ENCODE measurements at places on chromosomes 7 and 10.

GRCh38 chr10:122208571-122209430, 62.3 kb upstream of the BTBD16 start:
- no peak for DNase-seq

GRCh38 chr7:107564553-107565298, 955 bp downstream of the DUS4L start:
- DNase-seq, result no peak

DNA sequence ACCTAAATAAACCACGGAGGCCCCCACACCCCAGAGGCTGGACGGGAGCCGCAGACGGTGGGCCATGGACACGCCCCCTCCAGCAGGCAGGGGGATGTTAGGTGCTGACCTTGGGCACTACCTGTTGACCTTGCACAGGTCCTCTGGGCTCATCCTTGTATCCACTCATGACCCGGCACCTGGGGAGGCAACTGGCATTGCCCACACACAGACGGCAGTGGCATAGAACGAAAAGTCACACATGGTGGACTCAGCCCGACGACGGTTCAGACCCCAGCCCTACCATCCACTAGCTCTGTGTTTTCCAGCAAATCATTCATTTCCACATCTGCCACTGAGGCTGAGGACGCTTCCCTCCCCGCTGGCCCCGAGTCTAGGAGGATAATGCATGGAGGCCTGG, 247.7 kb upstream of the PPP2R2D start:
- no peak for DNase-seq

GRCh38 chr7:44887293-44887692, 2.0 kb upstream of the PURB start:
- DNase-seq, result no peak

GRCh38 chr10:52651293-52651692, 121.3 kb downstream of the MBL2 start:
- no peak for DNase-seq

- DNase-seq, result peak; percentile 44
Measured at GRCh38 chr10:84845628-84846261, 517.4 kb downstream of the CCSER2 start.

DNA sequence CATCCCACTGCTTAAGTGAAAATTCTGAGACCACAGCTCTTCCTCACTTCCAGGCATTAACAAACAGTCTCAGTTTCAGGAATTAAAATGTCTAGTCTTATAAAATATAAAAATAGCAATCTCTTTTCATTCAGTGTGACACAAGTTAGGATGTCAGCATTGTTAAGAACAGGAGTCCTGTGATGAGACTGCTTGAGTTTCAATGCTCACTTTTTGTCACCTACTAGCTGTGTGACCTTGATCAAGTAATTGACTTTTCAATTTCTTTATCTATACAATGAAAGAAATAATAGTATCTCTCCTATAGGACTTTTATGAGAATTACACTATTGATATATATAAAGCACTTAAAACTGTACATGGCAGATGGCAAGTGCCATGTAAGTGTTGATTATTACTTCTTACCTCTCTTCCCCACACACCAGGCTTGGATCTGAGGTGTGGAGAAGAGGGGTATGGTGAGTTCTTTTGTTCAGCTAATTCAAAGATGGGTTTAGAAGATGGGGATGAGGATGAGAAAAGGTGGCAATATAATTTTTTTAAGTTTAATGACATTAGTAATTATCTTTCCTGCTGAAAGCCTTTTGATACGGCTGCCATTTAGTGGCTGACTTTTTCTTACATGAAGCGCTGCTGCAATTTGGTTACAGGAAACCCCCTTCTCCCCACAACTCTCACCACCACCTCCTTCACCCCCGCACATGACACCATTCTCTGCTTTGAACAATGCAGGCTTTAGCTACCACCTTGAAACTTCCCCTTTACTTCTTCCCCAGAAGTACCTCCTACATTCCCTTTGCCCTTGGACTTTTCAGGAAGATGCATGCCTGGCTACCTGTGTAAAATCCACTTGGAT, 20.8 kb upstream of the HYAL4 start:
- no peak for DNase-seq

GRCh38 chr7:23072048-23072447, 33.5 kb upstream of the KLHL7 start:
- DNase-seq, result no peak

DNA sequence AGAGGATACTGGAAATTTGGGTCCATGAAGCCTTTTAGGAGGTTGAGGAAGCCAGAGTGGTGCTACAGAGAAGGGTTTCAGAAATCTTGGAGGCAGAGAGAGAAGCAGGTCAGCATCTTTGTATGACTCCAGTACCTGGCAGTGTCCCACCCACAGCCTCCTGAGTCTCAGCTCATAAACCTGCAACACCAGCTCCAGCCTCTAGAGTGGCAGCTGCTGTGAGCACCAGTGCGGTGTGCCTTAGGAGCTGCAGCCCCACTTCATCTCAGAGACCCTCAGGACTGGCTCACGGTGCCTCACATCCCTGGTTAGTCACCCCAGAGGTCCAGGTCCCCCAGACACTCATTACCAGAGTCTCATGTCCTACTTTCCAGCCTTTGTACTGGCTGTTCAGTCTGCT, 84.8 kb upstream of the PRKAR2B start:
- DNase-seq, result no peak

GRCh38 chr10:53134050-53134449, 361.5 kb upstream of the MBL2 start:
- DNase-seq, result no peak

DNA sequence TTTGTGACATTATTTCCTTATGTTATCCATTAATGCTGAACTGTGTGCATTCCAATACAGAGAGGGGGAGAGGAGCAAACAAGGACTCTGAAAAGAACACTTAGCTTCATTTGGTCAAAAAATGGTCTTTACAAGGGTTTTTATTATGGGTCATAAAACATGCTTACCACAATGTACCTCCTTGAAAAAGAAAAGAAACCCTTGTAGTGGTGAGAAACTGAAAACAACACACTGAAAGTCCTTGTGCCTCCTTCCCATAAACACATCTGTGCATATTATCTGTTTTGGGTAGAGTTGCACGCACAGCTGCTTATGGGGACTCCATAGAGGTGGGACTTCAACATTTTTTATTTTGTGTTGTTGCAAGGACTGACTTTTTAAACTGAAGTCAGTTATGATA, 98.7 kb downstream of the CDK6 start:
- no peak for DNase-seq

Data from ELF-1 (cell line).